ENCODE measurements at places on chromosomes 3 and 15. TPM values are rescaled to one million over a fixed set of nuclear protein-coding genes. Genes with fewer than 3 reads are reported as not detected.

Gene IGF2BP2
- total RNA-seq: 29.2 TPM

Gene BCL2A1
- 3.0 TPM for total RNA-seq

Gene EXD1
- not detected for total RNA-seq

Gene OR5K1
- not detected for total RNA-seq

Gene GOLGA6A
- not detected for total RNA-seq

Gene SCG5
- 91.9 TPM for total RNA-seq

Gene ITGA11
- total RNA-seq: 90.7 TPM

Gene ABCC5
- total RNA-seq: 7.2 TPM

Gene PTH1R
- not detected for total RNA-seq

Gene DGKG
- 15.3 TPM for total RNA-seq

Gene ITIH1
- not detected for total RNA-seq

Gene CAPN3
- total RNA-seq: not detected

Gene TGM5
- not detected for total RNA-seq

Gene SNURF
- 9.8 TPM for total RNA-seq

Gene ASTE1
- total RNA-seq: 11.1 TPM

Gene AMIGO3
- 1.1 TPM for total RNA-seq

Gene SH3GL3
- total RNA-seq: 0.24 TPM

Gene IRAK2
- 10.7 TPM for total RNA-seq

Gene SOX14
- not detected for total RNA-seq

Gene SERF2
- total RNA-seq: 1,842 TPM

Gene MITF
- total RNA-seq: 4.3 TPM

Gene SEMA6D
- 1.4 TPM for total RNA-seq

Gene FOXB1
- total RNA-seq: not detected

Gene FAM81A
- 4.9 TPM for total RNA-seq

Gene MAGI1
- 3.4 TPM for total RNA-seq

Gene SAMMSON
- 0.48 TPM for total RNA-seq

Gene CYP1A1
- 1.4 TPM for total RNA-seq

Gene RNF168
- 19.9 TPM for total RNA-seq

Gene CCDC39
- not detected for total RNA-seq

Gene ADAMTS9
- total RNA-seq: 3.1 TPM

Gene DNAH1
- 0.78 TPM for total RNA-seq

Gene GHSR
- not detected for total RNA-seq

Gene NRG4
- not detected for total RNA-seq

Gene ASB14
- not detected for total RNA-seq

Gene WWTR1
- total RNA-seq: 103 TPM

Gene CPN2
- 0.10 TPM for total RNA-seq

Gene PIGZ
- total RNA-seq: 4.5 TPM

Gene ARPP21
- total RNA-seq: not detected

Gene SLCO2A1
- total RNA-seq: 0.39 TPM

Gene GABRG3
- not detected for total RNA-seq

Gene LMAN1L
- total RNA-seq: not detected

Gene NKIRAS1
- total RNA-seq: 18.3 TPM

Gene PRSS50
- not detected for total RNA-seq

Gene SPSB4
- not detected for total RNA-seq

Gene ZBTB47
- total RNA-seq: 8.8 TPM

Gene XIRP1
- total RNA-seq: 0.12 TPM

Gene SPTBN5
- 1.7 TPM for total RNA-seq

Gene ZNF717
- total RNA-seq: 9.7 TPM

Gene WNT5A
- 193 TPM for total RNA-seq

Gene CD86
- not detected for total RNA-seq

Gene CLDND1
- 181 TPM for total RNA-seq

Gene DUOXA2
- not detected for total RNA-seq

All from RPMI7951 (cell line).